ENCODE measurements at places on chromosomes 5 and 9.

GRCh38 chr5:7815892-7816534 lies 34.9 kb downstream of the CFAP90 start:
- DNase-seq, result peak; percentile 55

GRCh38 chr5:1252681-1253080 lies 27.5 kb downstream of the SLC6A18 start:
- no peak for DNase-seq

DNA sequence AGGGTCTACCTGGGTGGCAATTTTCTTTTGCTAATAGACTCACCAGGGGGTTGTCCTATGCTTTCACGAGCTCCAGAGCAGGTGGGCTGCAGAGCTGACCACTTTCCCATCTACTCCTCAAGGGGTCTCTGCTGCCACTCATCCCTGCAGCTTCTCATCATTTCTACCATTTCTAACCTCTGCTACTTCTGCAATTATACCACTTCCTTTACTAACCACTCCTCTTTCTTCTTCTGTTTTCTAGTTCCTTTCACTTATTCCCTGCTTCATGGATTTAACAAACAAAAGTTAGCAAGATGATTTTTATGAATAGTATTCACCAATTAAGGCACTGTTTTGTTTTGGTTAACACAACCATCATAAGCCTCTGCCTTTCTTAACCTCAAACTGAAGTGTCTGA lies 34.5 kb upstream of the NIPBL start:
- no peak for DNase-seq

- no peak for DNase-seq
Observed at GRCh38 chr9:84146893-84147710, 166.5 kb downstream of the RMI1 start.

DNA sequence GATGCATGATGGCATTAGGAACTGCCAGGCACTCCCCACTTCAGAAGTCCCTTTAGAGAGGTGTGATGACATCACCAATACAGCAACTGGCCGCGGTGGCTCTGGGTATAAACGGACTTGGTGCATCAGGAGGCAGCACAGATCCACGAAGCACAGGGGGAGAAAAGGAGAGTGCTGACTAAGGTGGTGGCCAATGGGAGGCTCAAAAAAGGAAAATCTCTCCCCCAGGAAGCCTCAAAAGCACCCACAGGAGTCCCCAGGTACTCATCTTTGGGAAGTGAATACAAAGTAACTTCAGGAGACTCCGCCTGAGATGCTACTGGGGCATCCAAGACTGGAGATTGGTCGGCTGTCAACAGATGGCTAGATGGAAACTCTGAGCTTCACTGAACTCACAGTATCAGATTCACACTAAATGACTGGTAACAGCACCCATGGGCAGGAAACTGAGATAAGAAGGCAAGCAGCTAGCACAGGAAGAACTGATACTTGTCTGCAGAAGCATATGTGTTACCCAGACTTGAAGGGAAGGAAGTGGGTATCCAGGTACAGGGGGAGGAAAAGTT lies 7.6 kb downstream of the TTC39B start:
- DNase-seq, result no peak

- DNase-seq, result no peak
Observed at GRCh38 chr5:79771387-79771786, 81.8 kb downstream of the CMYA5 start.

GRCh38 chr5:123012321-123012720 lies 24.2 kb downstream of the PPIC start:
- no peak for DNase-seq

Data from NCI-H226 (cell line).